Posterior cingulate gyrus (tissue), 11 donors: ENCODE measurements at places on chromosomes 3 and 15.

DNA sequence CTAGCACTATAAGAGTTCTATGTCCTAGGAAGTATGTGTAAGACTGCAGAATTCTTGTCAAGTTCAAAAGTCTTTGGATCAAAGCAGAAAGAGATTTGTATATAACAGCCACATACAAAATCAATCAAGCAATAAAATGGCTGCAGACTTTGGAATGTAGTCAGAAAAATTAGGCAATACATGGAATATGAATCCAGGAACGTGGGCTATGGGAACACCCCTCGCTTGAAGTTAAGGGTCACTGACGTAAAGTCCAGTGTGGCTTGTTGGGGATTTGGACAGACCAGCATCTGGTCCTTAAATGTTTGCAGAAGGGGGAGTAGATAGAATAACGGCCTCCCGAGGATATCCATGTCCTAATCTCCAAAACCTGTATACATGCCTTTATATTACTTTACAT is 178.6 kb downstream of the ADAMTS9 start:
- no peak for DNase-seq

DNA sequence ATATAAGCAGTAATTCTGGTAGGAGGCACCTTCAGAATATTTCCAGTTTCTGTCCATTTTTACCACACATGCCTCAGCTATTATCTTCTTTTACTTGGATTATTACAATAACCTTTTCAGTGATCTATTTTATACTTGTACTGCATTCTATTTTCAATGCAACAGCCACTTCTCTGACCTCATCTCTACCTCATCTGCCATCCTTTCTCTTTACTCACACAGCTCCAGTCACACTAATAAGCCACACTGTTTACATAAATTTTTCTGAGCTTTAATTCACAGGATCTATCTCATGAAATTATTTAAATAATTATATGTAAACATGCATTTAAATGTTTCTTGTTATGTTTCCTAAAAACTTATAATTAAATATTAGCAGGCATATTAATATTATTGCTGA is 47.3 kb upstream of the BCHE start:
- DNase-seq, result no peak

DNA sequence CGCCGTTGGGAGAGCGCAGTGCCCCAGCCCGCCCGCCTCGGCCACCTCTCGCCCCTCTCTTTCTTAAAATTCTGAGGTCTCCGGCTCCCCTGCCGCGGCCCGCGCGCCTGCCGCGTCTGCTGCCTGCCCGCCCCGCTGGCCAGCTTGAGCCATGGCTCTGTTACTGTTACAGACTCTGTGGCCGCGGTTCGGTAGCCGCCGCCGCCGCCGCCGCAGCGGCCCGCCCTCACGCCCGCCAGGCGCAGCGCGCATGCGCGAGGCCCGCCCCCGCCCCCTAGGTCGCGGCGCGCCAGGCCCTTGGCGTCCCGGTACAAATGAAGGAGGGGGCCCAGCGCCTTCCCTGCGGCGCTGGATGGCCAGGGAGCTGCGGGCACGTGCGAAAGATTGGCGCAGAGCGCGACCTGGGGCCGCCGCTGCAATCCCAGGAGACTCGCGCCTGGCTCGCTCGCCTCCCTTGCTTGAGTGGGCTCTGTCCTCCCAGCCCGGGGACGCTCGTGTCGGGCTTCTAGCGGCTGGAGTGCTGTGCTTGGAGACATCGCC is at the start of gene ONECUT1:
Gene ONECUT1 (minus strand): TSS at position 168 of the 540 bp plus-strand sequence. CDS start 452 bp downstream, outside the sequence.
- no peak for DNase-seq

DNA sequence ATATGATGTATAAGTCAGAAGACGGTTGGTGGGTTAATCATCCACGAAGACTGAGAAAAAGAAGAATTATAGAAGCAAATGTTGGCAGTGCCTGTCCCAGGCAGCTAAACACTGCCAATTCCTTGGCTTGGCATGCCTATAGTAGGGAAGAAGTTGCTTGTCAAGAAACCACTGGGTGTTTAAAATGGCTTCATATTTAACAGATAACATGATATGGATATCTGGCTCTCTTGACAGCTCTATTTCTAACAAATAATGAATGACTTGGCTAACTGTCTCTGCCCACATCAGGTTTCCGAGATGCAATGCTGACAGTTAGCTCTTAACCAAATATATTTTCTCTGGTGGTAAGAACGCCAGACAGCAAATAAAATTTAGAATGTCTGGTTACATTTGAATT is 341.7 kb upstream of the KCNMB2 start:
- no peak for DNase-seq

- peak; percentile 77 for DNase-seq
Observed at GRCh38 chr3:171459137-171459941, 866 bp downstream of the TNIK start.

- DNase-seq, result no peak
Observed at GRCh38 chr15:41566121-41566885, 7.3 kb downstream of the TYRO3 start.
